ENCODE measurements at places on chromosomes 1 and 21.

DNA sequence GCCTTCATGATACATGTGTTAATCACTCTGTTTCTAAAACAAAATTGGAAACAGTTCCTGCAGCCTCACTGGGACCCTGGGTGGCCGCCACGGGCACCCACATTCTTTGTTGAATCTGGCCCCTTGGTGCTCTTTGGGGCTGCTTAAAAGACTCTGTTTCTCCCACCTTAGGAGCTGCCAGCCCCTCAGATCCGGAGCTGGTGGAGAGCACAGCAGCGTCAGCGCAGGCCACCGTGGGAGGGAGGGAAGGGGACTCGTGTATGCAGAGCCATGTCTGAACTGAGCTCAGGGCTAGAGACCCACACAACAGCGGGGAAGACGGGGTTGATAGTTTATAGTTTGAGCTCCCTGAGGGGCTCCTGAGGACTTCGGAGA, 121.2 kb downstream of the CNIH3 start:
- no peak for DNase-seq

DNA sequence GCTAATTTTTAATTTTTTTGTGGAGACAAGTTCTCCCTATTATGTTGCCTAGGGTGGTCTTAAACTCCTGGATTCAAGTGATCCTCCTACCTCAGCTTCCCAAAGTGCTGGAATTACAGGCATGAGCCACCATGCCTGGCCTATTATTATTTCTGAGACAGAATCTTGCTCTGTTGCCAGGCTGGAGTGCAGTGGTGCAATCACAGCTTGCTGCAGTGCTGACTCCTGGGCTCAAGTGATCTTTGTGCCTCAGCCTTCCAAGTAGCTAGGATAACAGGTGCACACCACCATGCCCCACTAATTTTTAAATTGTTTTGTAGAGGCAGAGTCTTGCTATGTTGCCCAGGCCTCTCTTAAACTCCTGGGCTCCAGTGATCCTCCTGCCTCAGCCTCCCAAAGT, 196.3 kb downstream of the CAMTA1 start:
- DNase-seq = no peak

DNA sequence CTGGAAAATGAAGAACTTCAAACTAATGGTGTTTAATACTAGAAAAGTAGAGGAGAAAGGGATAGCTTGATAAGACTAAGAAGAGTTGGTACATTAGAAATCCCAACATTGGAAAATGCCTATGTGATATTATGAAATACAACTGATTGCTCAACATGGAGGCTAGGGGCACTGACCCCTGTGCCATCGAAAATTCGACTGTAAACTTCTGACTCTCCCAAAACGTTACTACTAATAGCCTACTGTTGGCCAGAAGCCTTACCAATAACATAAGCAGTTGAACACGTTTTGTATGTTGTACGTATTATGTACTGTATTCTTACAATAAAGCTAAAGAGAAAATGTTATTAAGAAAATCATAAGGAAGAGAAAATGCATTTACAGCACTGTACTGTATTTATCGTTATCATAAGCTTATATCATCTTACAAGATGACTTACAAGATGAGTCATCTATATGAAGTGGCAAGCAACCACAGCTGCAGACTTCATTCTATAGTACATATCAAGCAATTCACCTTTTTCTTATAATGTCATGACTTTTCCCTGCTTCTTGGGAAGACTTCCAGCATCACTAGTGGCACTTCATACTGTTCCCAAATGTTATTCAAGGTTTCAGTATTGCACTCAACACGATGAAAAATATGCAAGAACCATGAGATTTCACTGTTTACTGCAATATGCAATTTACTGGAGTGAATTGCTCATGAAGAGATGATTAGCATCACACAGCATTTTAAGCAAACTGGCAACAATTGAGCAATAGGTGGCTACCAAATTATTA, 12.9 kb upstream of the CTSK start:
- DNase-seq = peak; percentile 74

- peak; percentile 11 for DNase-seq
These were observed 35.6 kb upstream of the UTS2 start for GRCh38 chr1:7888248-7889081.

- DNase-seq = no peak
These were observed 116.6 kb downstream of the HS2ST1 start for GRCh38 chr1:87030740-87031690.

DNA sequence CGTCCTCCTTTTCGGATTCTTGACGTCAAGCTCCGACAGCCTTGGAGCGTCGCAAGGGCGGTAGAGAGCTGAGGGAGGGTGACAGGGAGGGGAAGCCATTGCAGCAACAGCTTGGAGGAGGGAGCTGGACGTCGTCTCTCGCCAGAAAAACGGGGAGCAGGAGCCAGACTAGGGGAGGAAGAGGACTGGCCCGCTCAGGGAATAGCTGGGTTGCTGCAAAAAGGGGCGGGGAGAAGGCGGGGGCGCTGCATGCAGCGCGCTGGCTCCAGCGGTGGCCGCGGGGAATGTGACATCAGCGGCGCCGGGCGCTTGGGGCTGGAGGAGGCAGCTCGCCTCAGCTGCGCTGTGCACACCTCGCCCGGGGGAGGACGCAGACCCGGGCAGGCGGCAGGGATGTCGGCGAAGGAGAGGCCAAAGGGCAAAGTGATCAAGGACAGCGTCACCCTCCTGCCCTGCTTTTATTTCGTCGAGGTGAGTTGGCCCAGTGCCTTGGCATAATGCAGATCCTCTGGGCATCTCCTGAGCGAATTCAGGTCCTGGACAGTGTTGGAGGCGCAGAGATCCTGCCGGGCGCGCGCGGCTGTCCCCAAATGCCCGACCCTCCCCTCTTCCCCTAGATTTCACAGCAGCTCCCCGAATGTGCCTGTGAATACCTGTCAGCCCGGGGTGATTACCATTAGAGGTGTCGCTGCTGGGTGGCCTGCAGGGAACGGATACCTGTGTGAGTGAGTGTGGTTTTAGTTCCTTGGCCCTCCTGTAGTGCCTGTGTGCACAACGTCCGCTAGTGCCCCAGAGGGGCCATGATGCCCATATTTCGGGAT, at the start of gene PLPPR4:
PLPPR4 (plus strand) TSS at position 292 of the 821 bp plus-strand sequence; CDS start at position 394, 102 bp downstream.
- DNase-seq = peak; percentile 42

- DNase-seq = no peak
These were observed 235.3 kb upstream of the C1orf105 start for GRCh38 chr1:172185211-172185610.

GRCh38 chr1:217881131-217881543, 250.0 kb downstream of the SPATA17 start:
- DNase-seq = peak; percentile 33

DNA sequence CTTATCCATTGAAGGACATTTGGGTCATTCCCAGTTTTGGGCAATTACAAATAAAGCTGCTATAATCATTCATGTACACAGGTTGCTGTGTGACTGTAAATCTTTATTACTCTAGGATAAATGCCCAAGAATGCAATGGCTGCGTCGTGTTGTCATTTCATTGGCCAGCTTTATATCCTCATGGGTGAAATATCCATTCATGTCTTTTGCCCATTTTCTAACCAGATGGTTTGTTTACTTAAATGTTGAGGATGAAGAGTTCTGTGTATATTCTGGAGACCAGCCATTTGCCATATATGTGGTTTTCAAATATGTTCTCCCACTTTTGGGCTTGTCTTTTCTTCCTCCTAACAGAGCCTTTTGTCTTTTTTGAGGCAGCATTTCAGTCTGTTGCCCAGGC, 25.3 kb downstream of the TRIM11 start:
- peak; percentile 59 for DNase-seq

DNA sequence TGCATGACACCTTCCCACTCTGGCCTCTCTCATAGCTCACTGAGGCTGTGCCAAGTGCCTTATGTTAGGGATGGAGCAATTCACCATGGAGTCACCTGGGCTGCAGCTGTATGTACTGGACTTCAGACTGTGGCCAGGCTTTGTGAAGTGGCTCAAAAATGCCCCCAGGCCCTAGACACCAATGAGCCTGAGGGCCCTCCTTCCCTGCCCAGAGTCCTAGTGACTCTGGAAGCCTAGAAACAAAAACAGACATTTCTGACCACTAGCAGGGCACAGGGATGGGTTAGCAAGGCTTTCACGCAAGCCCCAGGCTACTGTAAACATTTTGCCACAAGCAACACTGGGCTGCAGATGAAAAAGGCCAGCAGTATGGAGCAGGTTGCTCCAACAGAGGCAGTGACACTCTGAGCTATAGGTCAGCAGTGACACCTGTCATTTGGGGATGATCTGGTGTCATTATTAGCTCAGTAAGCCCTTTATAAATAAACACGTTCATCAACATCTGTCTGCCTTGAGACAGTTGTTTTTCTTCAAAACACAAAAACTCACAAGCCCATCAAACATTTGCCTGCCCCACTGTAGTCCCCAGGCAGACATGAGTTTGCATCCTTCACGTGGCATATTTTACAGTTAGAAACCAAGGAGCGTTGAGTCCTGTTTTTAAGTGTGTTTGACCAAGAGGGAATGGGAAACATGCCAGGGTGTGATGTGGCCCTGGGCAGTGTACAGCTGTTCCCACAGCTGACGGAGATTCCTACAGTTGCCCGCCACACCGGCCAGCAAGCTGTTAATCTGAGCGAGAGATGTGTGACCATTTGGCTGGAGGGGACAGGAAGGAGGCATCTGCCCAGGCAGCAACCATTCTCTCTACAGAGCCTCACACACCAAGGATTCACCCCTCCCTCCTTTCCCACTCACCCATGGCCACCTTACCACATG, 66.8 kb downstream of the KCNN3 start:
- DNase-seq = no peak

GRCh38 chr21:46029186-46029924, 47.8 kb downstream of the COL6A1 start:
- DNase-seq = no peak

DNA sequence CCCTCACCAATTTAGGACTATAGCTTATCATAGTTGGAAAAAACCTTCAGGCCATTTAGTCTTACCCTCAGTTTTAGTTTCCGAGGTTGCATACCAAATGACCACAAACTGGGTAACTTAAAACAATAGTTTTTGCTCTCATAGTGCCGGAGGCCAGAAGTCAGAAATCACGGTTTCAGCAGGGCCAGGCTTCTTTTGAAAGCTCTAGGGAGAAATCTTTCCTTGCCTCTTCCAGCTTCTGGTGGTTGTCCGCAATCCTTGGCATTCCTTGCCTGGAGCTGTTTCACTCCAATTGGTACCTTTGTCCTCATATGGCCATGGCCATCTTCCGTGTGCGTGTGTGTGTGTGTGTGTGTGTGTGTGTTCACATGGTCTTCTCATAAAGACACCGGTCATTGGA, 12.4 kb upstream of the PLXNA2 start:
- no peak for DNase-seq

DNA sequence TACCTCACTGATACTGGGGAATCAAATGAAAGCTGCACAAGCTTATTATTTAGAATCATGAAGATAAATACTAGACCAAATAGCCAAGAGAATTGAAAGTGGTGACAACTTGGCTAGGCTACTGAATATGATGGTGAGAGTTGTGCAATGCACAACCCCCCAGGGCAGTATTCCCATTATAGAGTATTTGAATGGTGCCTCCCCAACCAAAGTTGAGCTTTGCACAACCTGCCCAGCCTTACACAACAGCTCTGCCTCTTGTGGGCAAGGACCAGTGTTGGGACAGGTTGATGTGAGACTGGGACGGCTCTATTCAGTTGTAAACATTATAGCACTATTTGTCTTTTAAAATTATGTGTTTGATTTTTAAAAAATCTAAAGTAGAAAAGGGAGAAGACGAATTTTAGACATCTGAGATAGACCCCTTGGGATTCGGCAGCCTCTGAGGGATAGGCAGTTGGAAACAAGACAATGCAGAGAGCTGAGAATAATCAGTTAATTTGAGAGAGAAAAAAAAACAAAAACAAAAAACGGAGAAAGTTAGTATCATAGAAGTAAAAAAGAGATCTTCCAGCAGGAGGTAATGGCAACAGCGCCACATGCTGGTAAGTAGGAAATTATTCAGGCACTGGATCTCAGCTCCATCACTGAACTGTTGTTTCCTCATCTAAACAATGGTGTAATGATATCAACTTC, 91.0 kb upstream of the KCNA3 start:
- DNase-seq = peak; percentile 56

- DNase-seq = peak; percentile 20
These were observed 61.8 kb downstream of the MACF1 start for GRCh38 chr1:39266269-39266668.

DNA sequence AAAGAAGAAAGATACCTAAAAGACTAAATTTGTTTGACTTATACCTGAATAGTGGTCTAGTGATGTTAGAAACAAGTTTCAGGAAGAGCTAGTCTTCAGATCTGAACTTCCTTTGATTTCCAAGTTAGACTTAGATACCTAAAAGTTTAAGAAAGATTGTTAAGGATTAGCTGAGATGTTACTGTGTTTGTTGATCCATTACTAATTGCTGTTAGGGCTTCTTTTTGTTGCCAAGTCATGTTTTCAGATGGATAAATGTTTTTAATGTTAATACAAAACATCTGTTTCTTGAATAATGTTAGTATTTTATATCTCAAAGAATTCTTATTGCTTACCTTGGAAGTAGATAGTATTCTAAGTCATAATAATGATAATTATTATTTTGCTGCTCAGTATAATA, 11.6 kb downstream of the GNAI3 start:
- DNase-seq = no peak

- DNase-seq = no peak
These were observed 9.0 kb downstream of the UMODL1 start for GRCh38 chr21:42079939-42080787.

DNA sequence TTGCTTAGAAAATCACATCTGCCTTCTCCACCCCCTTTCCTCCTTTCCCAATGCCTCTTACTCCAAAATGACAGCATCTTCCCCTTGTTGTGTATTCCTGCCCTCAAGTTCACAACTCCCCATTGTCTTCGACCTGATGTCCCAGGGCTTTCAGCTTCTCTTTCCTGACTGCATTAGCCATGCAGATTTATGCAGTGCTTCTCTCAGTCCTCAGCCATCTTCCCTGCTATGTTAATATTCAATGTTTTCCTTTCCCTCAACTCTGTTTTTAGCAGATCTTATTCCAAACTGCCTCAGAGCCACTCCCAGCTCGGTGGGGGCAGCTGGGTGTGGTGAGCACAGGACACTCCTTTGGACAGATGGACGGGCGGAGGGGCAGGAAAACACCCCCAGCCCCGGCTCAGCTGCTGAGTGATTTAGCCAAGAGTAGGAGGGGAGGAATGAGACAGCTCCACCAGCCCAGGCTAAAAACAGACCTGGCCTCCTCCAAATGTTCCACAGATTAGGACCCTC, 71.0 kb downstream of the CD2 start:
- no peak for DNase-seq

- DNase-seq = no peak
These were observed 8.2 kb downstream of the PTPRC start for GRCh38 chr1:198647055-198647454.

GRCh38 chr1:169318536-169319244, 48.9 kb downstream of the NME7 start:
- no peak for DNase-seq

- DNase-seq = no peak
These were observed 255.0 kb upstream of the SNX7 start for GRCh38 chr1:98406352-98407088.

GRCh38 chr1:234768569-234769283, 158.7 kb upstream of the IRF2BP2 start:
- no peak for DNase-seq

DNA sequence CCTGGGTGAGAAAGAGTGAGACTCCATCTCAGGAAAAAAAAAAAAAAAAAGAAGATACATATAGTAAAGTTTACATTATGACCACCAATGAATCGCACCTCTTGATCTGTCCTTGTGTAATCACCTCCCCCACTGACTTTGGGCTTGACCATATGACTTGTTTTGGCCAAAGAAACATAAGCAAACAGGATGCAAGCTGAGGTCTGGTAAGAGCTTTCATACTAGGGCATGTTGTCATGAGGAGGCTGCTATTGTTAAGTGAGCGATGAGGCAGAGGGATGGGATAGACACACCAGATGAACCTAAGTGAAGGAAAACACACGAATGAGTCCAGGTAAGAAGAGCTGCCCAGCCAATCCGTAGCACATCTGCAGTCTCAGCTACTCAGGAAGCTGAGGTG, 10.7 kb downstream of the ENAH start:
- DNase-seq = peak; percentile 72
